Daoy (cell line): ENCODE measurements at places on chromosomes 12 and 14. TPM values are rescaled to one million over a fixed set of nuclear protein-coding genes. Genes with fewer than 3 reads are reported as not detected.

Gene FBXO21
- 34.2 and 63.6 TPM in 2 replicates for total RNA-seq

Gene C14orf132
- 3.7 and 5.9 TPM in 2 replicates for total RNA-seq

- no peak for DNase-seq
Measured at GRCh38 chr14:101457301-101457935, 103.9 kb upstream of the DIO3 start.

DNA sequence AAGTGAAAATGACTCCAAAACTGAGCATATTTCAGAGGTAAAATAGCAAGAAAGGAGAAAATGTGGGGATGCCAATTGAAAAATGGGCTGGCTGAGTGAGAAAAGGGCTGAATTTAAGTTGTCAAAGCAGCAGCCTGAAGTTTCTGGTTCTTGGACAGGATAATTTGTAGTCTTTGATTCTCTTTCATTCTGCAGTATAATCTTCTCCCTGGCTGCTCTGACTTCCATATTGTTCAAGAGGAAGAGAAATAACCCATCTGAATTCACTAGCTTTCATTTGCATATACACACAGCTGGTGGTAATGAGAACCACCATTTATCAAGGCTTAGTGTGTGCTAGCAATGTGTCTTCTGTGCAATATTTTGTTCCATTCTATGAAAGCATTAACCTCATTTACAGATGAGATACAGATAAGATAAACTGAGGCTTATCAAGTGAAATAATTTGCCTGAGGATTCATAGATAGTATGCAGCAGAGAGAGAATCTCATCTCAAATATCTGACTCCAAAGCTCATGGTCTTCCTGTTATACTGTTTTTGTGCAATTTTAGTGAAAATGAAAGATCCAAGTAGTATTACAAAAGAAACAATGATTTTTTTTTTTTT, 184.2 kb downstream of the TMTC2 start:
- no peak for DNase-seq

- DNase-seq = peak; percentile 30
Measured at GRCh38 chr14:74140374-74140850, 55.7 kb downstream of the LIN52 start.

DNA sequence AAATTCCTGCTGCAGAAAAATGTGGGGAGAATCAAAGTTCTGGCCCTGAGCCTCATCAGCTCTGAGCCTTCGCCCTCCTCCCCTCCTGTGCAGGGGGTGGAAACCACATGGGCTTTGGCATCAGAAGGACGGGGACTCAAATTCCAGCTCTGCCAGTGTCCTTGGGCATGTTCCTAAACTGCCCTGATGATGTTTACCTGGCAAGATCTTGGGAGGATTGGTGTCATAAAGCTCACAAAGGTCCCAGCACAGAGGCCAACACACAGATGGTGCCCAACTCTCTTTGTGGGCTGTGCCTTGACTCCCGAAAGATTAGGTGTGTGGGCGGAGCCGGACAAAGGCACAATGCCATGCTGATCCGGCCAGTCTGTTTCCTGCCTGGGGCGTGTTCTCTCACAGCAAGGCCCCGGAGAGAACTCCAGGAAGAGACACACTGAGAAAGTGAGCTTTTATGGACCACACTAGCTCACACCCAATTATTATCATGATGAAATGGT, 20.5 kb upstream of the CLMN start:
- DNase-seq = peak; percentile 55

DNA sequence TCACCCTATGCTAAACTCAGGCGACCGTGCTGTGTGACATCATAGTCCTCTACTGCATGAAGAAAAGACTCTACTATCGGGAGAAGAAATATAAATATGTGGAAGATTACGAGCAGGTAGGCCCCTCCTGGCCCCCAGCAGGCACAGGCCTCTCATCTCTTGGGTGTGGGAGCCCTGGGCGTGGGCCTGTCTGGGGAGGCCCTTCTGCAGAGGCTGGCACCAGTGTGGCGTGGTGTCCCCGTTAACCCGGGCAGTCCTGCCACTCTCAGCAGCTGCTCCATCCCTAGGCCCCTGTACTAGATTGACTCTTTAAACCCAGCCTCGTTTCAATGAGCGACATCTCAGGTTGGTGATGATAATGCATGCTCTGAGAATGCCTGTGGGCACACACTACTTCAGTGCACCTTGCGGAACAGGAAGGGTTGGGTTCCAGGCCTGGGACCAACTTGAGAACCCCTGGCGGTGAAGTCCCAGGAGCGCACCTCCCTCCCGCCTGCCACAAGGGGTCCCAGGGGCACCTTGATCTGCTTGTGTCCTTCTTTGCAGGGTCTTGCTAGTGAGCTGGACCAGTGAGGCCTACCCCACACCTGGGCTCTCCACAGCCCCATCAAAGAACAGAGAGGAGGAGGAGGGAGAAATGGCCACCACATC, 23.2 kb downstream of the P2RX4 start:
- DNase-seq = no peak

DNA sequence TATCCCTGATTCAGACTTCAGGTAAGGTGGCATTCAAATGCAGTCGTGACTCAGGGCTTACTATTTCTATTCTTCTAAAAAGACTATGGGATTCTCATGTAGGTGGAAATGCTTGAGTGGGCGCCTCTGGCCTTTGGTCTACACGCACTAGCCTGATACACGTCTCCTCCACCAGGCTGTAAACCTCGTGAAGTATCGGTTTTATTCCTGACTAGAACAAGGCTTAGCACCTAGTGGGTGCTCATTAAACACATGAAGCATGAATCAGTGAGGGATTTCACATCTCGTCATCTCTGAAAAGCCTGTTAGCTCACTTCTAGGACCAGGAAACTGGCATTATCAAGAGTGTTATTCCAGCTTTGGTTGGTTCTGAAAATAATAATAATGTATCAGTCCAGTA, 17.7 kb upstream of the HNF1A start:
- no peak for DNase-seq

DNA sequence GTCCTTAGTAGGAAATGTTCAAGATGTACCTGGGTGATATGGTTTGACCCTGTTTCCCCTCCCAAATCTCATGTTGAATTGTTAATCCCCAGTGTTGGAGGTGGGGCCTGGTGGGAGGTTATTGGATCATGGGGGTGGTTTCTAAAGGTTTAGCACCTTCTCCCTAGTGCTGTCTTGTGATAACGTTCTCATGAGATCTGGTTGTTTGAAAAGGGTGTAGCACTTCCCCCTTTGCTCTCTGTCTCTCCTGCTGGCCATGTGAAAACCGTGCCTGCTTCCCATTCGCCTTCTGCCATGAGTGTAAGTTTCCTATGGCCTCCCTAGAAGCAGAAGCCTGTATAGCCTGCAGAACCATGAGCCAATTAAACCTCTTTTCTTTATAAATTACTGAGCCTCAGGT, 353.0 kb upstream of the SFSWAP start:
- no peak for DNase-seq

DNA sequence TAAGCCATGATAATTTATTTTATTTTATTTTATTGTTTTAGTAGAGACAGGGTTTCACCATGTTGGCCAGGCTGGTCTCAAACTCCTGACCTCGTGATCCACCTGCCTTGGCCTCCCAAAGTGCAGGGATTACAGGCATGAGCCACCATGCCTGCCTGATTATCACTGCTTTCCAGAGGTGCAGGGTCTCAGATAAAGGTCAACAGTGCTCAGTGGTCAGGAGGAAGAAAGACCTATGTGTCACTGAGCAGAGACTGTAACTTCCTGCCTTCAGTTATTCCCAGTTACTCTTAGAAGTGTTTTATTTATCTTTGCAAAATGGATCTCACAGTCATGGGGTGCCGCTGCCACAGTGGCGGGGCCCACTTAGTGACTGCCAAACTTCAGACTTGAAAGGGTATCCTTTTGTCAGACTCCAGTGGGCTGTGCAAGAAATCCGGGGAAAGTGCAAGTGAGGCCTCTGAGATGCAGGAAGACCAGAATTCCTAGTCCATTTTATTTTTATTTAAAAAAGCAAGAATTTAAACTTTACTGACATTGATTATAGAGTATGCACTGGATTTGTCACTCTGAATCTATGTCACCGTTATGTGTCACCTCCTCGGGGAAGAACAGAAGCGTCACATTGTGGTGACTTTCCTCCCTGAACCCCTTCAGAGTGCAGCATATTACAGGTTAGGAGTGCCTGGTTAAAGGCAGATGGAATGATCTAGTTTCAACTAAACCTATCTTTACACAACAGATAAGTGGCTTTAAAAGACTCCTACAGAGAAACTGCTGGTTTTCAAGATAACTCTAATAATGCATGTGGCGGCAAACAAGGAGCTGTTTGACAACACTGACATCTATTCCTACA, 59.1 kb upstream of the BICD1 start:
- DNase-seq = no peak

DNA sequence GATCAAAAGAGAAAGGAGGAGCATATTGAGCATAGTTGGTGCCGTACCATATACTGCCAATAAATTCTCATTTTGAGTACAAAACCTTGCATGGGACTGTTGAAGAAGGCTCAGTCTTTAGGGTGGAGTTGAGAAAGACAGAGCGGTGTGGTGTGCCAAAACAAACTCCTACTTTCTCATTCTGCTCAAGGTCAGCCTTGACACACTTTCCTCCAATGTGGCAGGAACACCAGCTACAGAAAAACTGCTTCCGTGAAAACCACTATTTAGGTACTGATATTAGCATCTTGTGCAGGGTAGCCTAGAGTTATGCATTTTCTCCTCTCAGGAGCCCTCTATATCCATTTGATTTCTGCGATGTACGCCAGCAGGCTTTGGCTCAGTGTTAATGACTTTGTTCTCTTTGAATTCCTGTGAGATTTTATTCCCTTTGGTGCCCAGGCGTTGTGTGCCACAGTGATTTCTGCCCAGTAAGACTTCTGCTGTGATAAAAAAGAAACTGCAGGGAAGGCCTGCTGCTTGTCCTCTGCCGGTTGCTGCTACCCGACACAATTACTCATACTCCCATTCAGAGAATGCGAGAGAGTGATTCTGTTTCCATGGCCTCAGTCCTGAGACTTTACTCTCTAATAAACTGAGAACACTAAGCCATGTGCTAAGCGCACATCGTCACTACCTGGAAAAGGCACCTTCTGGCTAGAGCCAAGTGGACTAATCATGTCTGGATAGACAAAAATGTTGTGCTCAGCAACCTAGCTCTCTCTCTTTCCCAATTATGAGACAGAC, 88.3 kb upstream of the MDM1 start:
- DNase-seq = peak; percentile 19

DNA sequence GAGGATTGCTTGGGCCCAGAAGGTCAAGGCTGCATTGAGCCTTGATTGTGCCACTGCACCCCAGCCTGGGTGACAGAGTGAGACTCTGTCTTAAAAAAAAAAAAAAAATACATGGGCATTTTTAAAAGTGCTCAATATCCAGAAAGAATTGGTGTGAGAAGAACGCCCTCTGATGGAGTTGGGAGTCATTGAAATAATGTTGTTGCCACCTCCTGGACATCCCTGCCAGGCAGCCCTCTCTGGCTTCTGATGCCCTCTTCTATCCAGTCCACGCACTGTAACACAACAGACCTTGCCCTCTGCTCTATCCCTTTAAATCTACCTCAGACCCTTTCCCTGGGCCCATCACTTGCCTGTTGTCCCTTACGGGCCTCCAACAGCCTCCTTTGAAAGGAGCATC, 4.9 kb downstream of the PTGDR start:
- DNase-seq = peak; percentile 47

DNA sequence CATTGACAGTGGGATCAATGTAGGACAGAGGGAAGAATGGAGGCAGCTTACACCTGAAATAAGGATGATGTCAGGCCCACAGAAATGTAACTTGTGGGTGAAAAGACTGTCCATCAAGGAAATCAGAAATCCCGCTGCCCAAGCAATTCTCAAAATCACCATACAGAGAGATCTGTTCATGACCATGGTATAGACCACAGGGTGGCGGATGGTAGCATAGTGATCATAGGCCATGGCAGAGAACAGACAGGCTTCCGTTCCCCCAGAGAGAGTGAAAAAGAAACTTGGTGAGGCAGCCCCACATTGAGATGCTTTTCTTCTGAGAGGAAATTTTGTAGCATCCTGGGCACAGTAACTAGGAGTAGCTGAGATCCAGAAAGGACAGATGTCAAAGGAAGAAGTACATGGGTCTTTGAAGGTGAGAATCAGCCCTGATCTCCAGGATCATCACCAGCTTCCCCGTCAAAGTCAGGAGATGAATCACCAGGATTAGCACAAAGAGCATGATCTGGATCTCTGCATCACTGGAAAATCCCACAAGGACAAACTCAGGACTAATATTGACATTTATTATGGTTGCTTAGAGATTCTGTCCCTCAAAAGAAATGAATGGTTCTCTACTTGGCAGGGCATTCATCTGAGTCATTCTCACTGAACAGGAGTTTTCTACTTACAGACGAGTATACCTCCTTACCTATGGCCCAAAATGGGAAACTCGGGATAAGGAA, 5.5 kb upstream of the ZNF641 start:
- DNase-seq = peak; percentile 52

Gene MMP17
- 3.1 and 11.4 TPM in 2 replicates for total RNA-seq

DNA sequence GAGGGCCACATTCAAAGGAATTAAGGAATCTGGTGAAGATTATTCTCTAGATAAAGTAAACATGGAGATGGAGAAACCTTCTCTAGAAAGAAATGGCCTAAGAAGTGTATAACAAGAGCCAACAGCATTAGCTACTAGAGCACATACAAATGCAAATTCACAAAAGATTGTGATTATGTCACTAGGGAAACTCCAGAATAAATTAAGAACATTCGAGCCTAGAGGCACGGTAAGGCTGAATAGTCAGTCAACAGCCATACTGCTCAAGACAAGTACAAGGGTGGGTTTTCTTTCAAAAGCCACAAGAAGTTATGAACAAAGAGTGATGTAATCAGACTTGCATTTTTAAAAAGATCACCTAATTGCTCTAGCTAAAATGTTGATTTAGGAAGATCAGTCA, 25.4 kb downstream of the PPP4R3A start:
- DNase-seq = no peak

DNA sequence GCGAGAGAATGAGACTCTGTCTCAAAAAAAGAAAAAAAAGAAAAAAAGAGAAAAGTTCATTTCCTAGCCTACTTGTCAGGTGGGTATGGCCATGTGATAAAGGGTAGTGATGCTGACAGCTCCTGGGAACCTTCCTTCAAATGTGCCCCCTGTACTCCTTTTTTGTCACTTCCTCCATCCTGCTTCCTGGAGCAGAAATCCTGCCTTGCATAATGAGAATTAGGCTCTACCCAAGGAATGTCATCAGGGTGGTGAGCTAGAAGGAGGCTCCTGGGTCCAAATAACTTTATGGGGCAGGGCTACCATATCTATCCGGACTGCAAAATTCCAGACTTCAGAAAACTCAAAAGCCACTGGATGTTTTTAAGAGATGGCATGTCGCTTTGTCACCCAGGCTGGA, 27.8 kb upstream of the FBXO34 start:
- DNase-seq = no peak

Gene CCND2
- total RNA-seq = 44.1 and 49.5 TPM in 2 replicates

Gene SH2B3
- 28.7 and 41.9 TPM in 2 replicates for total RNA-seq

Gene B4GALNT1
- 36.5 and 60.9 TPM in 2 replicates for total RNA-seq

Gene RBP5
- total RNA-seq = 0.46 TPM in 1 of 2 replicates, not detected in the other

Gene CLEC4D
- total RNA-seq = not detected in 2 replicates

Gene TBC1D30
- total RNA-seq = 11.8 and 13.0 TPM in 2 replicates

DNA sequence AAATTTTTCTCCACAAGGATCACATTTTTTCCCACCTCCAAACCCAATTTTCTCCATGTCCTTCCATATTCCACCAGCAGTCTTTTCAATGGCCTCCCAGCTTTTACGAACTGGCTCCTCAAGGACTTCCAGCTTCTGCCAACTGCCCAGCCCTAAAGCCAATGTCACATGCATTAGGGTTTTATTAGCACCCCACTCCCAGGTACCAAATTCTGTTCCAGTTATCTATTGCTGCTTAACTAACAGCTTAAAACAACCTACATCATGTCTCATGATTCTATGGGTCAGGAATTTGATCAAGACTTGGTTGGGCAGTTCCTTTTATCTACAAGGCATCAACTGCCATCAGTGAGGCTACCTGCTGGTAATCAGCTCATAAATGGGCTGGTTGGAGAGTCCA, 151.3 kb downstream of the SPTSSA start:
- no peak for DNase-seq

Gene SYT10
- not detected in 2 replicates for total RNA-seq

GRCh38 chr12:113659416-113659815, 187.7 kb upstream of the LHX5 start:
- DNase-seq = no peak
